NB4 (cell line): ENCODE measurements at places on chromosomes 16 and 17.

- DNase-seq = peak; percentile 89
Measured at GRCh38 chr17:78324391-78325075, 35.3 kb downstream of the SOCS3 start.

DNA sequence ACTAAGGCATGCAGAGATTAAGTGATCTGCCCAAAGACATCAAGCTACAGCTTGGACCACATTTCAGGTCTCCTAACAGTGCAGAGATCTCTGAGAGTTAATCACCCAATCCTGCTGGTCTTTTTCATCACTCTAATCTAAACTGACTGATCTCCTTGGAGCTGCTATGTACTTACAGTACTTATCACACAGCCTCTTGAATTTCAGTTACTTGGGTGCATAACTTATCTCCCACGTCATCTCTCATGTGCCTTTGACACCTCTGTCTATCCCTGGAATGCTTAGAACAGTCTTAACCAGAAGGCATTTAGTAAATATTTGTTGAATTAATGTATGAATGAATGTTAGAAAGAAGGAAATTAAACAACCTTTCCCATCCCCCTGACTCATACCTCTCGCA lies 139.0 kb downstream of the SNX11 start:
- no peak for DNase-seq

DNA sequence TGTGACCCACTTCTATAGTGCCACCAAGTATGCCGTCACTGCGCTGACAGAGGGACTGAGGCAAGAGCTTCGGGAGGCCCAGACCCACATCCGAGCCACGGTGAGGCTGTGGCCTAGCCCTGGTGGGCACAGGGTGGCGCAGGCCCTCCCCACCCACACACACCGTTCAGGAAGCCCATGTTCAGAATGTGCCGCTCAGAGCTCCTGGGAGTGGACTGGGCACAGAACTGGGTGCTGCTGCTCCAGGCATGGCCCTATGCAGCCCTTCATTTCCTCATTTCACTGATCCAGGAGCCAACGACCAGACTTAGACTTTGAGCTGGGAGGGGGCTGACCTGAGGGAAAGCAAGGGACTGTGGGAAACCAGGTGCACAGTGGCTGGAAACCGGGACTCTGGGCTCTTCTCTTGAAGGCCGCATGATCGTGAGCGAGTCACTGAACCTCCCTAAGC lies 2.4 kb upstream of the MRM1 start:
- no peak for DNase-seq

- DNase-seq = no peak
Measured at GRCh38 chr17:39963829-39964228, 1.0 kb downstream of the GSDMA start.

GRCh38 chr17:58747674-58748073 lies 8.0 kb upstream of the PPM1E start:
- no peak for DNase-seq

DNA sequence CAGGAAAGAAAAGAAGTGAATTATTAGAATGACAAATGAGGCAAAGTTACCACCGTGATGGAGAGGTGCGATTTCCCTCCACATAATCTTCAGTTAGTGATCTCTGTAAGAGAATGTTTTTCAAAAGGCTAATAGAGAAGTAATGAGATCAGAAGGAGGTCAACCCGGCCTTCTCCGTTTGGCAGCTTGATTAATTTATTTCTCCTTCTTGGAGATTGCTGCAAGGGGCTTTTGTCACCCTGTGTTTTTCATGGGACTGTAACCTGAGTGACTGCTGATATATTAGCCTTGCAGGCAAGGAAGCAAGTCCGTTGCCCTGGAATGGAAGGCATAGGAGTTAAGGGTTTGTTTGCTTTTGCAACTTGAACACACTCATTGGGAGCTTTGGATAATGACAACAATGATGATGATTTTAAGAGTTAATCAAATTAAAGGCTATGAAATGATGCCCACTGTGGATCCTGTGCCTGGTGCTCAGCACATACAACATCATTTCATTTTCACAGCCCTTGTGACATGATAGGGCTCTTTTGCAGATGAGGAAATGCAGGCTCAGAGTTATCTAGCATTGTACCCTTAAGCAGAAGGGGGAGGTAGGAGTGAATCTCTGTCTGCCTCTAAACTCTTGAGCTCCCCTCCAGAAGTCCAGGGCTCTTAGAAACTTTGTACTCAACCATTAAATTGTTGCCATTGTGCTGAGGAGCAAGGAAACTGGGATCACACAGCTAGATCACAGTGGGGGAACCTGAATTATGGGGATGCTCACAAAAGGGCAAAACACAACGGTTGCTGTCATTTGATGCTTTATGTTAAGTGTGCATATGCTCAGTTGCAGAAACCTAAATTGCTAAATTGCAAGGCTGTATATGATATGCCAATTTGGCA lies 226.3 kb downstream of the WWOX start:
- no peak for DNase-seq

DNA sequence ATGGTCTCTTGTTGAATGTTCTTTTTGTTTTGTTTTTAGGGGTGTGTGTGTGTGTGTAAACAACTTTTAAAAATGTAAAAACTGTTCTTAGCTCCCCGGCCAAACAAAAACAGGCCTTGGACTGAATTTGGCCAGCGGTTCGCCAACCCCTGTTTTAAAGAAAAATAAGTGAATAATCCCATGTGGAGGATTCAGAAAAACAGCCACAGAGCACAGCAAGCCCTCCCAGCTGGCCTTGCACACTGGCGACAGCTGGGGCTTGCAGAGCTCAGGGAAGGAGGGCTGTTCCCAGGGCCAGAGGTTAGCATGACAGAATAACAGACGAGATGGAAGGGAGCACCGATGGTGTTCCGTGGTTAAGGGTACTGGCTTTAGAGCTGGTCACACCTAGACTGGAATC lies 39.0 kb downstream of the EMP2 start:
- no peak for DNase-seq

DNA sequence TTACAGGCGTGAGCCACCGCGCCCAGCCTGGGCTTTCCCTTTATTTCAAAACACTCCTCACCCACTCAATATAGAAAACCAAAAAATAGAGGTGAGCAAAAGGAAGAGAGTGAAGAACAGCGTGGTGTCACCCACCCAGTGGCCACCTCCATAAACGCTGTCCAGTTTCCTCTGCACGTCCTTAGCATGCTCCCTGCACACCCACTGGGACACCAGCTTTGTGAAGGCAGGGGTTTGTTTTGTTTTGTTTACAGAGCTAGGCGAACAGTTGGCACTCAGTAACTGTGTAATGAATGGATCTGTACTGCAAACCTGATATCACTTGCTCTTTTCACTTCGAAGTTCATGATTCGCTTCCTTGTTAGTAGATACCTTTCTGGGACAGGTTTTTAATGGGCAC lies 73.0 kb downstream of the PRKCB start:
- DNase-seq = no peak

DNA sequence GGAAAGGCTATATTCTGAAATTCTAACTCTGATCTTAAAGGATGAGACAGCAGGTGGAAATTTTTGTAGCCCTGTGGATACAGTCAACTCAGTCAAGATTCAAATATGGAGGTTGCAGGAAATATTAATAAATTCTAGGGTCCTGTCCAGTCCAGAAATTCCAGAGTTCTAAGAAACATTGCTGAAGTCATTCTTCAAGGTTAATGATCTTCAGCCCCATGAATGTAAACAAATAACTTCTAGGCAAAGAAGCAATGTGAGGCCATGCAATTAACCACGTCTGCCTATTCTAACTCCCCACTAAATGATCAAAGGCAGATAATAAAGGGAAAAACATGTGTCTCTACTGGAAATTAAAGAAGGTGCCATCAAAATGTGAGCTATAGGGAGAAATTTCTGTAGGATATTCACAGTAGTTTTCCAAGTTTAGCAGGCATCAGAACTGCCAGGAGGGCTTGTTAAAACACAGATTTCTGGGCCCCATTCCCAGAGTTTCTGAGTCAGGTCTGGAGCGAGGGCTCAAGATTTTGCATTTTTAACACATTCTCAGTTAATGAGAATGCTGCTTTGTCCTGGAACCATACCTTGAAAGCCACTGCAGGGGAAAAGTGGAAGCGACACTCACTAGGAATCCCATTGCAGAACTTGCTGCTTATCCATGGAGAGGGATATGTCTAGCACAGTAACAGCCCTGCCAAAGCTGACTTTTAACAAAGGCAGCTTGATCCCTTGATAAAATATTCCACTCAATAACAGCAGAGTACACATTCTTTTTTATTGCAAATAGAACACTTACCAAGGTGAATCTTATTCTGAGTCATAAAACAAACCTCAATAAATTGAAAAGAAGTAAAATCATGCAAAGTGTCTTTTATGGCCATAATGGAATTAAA lies 61.8 kb downstream of the DNAH3 start:
- no peak for DNase-seq

DNA sequence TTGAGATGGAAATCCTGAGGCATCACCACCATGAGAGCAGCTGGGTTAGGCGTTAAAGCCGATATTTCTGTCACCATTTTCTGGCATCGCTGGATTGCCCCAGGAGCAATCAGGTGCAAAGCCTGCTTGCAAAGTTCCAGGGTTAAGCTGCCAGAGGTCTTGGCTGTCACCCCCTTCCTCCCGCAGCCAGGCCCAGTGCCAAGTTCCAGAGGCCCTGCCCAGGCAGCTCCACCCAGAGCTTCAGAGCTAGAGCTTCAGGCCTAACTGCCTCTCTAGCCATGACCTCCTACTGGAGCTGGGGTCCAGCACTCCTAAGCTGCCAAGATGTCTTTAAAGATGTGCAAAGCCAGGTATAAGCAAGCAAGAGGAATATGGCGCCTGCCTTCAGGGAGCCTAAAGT lies 8.8 kb upstream of the TMEM238L start:
- no peak for DNase-seq

DNA sequence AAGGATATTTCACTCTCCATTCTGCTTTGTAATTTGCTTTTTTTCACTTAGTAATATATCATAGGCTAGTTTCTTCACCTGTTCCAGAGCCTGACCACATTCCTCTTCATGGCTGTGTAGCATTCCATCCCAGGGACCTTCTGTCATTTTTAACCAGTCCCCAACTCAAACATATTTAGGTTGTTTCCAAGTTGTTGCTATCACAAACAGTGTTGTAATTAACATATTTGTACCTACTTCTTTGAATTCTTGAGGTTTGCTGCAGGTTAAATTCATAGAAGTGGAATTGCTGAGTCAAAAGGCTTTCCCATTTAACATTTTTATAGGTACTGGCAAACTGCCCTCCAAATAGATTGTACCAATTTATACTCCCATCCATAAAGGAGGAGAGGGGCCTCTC lies 65.1 kb upstream of the MED9 start:
- no peak for DNase-seq

DNA sequence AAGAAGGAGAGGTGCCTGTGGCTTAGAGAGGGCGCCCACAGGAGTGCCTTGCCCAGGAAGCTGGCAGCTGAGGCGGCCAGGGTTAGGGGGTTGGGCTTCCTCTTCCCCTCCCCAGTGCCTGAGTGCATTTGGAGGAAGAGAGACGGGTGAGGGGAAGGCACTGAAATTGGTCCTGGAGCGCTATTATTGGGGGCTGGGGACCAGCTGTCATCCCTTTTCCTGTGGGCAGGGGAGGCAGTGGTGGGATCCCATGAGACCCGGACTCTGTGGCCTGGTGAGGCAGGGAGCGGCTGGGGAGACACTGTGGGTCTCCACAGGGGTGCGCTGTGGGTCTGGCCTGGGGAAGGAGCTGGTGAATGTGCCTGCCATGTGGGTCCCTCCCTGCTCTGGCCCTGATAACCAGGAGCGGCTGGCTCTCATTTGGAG lies 259.7 kb downstream of the SEC14L1 start:
- peak; percentile 95 for DNase-seq

DNA sequence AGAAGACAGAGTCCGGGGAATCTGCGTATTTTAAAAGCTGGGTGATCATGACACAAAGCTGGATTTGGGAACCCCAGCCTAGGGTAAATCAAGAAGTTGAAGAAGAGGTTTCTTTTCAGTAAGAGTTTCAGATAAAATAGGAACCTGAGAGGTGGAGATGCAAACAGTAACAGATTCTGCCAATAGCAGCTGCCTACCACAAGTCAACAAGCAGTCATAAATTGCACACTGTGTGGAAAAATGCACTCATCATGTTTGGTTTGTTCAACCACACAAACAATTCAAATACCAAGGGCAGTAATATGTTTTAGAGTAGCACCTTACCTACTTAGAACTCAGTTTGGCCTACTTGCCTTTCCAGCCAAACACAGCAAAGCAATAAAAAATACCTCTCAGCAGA lies 14.0 kb downstream of the MYO1D start:
- no peak for DNase-seq

DNA sequence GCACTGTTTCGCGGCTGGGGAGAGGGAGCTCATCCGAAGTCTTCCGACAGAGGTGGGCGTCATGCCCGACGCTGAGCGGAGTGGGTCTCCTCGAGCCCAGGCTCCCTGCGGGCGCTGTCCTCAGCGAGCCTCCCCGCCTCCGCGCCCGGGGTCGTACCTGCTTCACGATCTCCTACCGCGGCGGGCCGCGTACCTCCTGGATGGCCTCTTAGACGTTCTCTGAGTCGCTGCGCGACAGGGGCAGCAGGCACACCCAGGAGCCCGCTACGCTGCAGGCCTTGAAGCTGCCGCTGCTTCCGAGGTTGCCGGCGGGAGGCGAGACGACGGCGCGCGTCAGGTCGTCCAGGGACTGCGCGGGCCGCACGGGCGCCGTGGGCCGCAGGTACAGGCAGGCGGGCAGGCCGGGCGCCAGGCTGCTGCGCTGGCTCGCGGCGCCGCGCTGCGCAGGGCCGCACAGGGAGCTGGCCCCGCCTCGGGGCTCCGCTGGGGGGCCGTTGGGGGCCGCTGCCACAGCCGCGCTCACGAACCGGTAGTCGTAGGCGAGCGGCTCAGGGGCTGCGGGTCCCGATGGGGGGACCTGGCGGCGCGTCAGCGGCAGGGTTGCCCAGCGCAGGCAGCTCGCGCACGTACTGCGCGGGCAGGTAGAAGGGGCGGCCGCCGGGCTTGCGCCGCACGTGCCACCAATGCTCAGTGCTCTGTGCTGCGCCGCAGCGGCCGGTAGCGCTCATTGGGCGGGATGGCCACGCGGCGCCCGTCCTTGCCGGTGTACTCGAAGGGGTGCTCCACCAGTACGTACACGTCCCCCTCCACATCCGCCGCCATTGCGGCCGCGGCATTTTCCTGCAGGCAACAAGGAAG lies 116.4 kb upstream of the SMURF2 start:
- DNase-seq = no peak

GRCh38 chr16:17780181-17780580 lies 309.4 kb upstream of the XYLT1 start:
- no peak for DNase-seq

GRCh38 chr16:67644038-67644437 lies 906 bp upstream of the CARMIL2 start:
- no peak for DNase-seq

GRCh38 chr16:53599548-53599947 lies 96.5 kb upstream of the AKTIP start:
- no peak for DNase-seq

GRCh38 chr17:74691151-74691550 lies 21.6 kb downstream of the CD300LF start:
- no peak for DNase-seq

- no peak for DNase-seq
Measured at GRCh38 chr16:51155199-51155607, 4.1 kb upstream of the SALL1 start.

DNA sequence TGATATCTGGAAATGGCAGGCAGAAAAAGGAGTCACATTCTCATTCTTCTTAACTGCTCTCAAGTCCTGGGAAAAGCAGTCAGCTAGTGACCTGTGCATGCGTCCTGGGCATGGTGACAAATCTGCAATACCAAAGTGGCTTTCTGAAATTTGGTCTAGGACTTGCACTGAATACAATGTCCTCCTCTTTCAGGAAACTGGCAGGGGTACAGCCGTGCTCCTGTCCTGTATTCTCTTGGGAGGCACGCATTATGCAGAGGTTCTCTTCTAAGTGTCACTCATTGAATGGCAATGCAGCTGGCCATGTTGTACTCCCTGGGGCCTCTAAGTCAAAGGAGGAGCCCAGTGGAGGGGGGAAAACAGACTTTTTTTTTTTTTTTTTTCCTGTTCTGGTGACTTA lies 10.6 kb downstream of the PHF12 start:
- DNase-seq = peak; percentile 46
